ENCODE measurements at places on chromosomes 12 and 14. TPM values are rescaled to one million over a fixed set of nuclear protein-coding genes. Genes with fewer than 3 reads are reported as not detected.

ASCL1 gene
- 0.04 TPM for polyA plus RNA-seq

MSI1 gene
- polyA plus RNA-seq = 0.54 TPM

FOXA1 gene
- polyA plus RNA-seq = 8.8 TPM

GSG1 gene
- polyA plus RNA-seq = not detected

HAL gene
- polyA plus RNA-seq = 0.14 TPM

FITM1 gene
- polyA plus RNA-seq = 0.81 TPM

Data from urinary bladder (tissue), 4 donors.